ENCODE measurements at places on chromosomes 5 and 9. TPM values are rescaled to one million over a fixed set of nuclear protein-coding genes. Genes with fewer than 3 reads are reported as not detected.

The NEUROG1 gene
- not detected for polyA plus RNA-seq

- no peak for DNase-seq
These were observed 122.2 kb upstream of the ITGA1 start for GRCh38 chr5:52665559-52665958.

DNA sequence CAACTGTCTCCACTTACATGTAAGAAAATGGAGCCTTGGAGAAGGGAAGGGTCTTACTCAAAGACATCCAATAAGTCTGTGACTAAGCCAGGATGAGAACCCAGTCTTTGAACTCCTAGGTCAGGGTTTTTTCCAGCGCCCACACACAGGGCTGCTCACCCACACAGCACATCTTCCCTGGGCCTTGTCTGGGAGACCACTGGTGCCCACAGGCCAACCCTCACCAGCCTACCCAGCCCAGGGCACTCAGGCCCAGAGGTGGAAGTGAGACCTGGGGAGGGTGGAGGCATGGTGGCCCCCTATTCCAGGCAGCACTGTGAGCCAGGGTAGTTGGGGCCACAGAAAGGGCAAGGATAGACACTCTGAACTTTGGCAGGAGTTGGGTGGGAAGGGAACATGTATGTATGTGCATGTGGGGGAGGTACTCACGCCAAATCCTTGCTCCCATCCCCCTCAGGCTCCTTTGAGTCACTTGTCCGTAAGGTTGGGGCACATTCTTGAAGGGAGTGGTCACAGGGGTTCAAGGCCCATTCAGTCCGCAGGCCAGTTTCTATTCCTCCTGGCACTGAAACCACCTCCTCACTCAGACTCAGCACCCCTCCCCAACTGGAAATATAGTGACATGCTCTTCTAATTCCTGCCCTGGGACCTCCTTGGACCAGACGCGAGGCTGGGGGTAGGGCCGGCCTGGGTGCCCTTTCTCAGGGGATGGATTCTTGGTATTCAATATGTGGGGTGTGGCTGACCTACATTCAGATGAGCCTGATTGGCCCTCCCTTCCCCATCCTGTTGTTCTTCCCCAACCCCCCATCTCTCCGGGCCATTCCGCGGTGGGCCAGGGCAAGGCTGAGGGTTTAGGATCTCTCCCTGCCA lies 2.9 kb upstream of the SLC4A9 start:
- no peak for DNase-seq

The TLE1 gene
- polyA plus RNA-seq: 80.3 TPM

The ADAMTSL2 gene
- not detected for polyA plus RNA-seq

The TICAM2 gene
- polyA plus RNA-seq: 0.97 TPM

DNA sequence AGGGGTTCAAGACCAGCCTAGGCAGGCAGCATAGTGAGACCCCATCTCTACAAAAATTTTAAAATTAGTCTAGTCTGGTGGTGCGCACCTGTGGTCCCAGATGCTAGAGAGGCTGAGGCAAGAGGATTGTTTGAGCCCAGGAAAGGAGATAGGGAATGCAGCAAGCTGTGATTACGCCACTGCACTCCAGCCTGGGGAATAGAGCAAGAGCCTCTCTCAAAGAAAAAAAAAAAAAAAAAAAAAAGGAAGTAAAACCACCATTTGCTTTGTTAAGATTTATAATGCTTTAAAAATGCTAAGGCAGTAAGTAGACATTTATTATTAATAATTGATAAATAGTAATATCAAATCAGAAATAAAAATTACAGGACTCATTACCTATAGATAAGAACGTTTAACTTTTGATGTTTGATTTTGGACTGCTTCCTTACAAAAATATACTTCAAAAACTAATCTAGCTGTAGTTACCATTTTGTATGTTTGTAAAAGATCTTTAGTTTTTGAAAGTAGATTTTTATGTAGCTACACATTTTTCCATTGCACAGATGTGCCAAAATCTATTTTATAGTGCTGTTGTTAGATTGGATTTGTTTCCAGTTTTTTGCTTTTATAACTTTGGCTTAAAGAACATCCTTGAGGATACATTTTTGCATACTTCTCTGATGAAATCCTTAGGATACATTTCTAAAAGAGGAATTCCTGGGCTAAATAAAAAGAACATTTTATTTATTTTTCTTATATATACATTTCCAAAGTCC lies 86.4 kb downstream of the INIP start:
- DNase-seq: peak; percentile 23

- no peak for DNase-seq
These were observed 12.1 kb downstream of the WWC1 start for GRCh38 chr5:168303393-168304025.

DNA sequence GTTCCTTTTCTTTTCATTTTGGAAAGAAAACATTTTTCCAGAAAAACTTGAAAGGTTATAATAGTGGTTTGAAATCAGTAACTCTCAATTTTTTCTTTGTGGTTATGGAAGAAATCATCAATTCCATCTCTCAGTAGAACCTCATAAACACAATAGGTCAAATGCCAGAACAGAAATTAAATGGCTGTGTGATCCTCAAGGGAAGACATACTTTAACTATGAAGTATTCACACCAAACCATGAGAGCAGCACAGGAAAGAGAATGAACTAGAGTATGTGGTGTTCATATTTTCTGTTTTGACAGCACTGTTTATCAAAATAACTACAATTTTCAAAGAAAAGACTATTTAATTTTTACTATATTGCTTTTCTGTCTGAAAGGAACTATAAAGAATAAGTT lies 29.7 kb upstream of the EFNA5 start:
- DNase-seq: no peak

The SPDL1 gene
- polyA plus RNA-seq: 4.1 TPM

GRCh38 chr5:15023846-15024245 lies 152.3 kb upstream of the ANKH start:
- no peak for DNase-seq

The HRCT1 gene
- not detected for polyA plus RNA-seq

DNA sequence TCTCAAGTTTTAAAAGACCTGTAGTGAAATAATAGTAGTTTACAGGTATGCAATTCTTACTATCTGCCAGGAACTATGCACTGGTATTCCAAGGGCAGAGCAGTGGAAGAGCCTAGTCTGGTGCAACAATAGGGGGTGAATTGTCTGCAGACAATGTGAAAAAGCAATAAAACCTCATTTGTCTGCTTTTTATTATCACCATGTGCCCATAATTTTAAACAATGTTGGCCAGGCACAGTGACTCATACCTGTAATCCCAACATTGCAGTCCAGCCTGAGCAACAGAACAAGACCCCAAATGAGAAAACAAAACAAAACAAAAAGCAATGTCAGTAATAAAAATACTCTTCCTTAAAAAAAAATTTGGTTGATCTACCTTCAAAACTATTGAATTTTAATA lies 12.2 kb upstream of the SLC44A1 start:
- DNase-seq: no peak

GRCh38 chr5:97764700-97765099 lies 581.7 kb upstream of the RIOK2 start:
- no peak for DNase-seq

DNA sequence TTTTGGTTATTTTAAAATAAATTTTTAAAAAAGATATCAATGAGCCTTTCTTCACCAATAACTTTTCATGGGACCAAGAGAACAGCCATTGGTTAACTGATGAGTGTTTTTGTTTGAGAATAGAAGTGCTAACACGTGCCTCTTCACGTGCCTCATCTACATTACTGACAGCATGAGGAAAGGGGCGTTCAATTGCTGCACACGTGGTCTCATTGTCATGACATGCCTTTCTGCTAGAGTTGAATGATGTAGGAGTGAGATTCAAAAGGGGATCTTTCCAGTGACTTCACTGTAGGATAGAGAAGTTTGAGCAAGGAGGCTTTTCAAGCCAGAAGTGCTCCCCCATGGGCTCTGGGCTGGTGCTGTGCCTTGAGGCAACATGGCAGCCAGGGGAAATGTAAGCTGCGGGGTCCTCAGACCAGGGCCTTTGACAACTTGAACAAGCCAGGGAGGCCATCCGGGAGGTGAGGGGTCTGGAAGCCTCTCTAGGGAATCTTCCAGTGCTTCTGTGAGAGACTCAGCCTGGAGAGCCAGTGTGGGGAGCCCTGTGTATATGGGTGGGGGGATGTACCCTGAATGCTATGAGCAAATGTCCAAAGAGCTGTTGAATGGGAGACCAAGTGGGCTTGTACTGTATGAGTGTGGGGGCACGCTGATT lies 51.2 kb upstream of the FSTL4 start:
- DNase-seq: no peak

- DNase-seq: no peak
These were observed 14.2 kb upstream of the FRRS1L start for GRCh38 chr9:109181284-109181683.

GRCh38 chr5:171857489-171857876 lies 71.9 kb downstream of the SMIM23 start:
- no peak for DNase-seq

DNA sequence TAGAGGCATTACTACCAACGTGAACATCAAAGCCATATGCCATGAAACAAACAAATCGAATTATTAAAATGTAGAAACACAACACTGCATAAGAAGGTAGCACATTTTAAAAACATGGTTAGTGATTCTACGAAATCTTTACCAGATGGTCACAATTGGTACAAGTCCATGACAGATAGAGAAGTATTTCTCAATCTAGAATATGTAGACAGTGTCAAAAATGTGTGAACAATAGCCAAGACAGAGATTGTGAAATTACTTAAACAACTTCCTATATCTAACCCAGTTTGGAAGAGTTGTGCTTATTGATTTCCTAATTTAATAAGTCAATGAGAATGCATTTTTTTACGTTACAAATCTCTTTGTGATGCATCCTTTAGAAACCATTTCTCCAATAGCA lies 1121.6 kb downstream of the MAT2B start:
- DNase-seq: no peak

The AGXT2 gene
- not detected for polyA plus RNA-seq

The CARTPT gene
- not detected for polyA plus RNA-seq

DNA sequence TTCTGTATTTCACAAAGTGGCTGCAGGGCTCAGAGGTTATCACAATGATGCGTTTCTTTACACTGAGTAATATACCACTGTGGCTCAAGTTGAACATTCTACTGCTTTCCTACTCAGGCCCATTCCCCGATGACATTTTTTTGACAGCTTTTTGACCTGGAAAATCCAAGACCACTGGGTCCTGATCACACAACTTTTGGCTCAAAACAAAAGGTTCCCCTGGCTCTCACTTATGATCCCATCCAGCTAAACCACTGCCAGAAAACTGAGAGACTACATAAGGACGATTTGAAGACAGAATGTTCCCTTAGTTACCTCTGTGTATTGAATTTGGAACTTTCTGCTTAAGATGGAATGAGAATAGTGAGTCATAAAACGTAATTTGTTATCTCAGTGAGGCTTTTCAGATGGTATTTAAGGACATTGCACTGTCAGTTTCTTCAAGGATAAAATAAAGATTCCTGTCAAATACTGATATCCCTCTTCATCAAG lies 78.0 kb upstream of the FBXL7 start:
- DNase-seq: no peak

The DBH gene
- not detected for polyA plus RNA-seq

All from B cell (primary cell).